ENCODE measurements at places on chromosomes 1 and 21.

- no peak for DNase-seq
These were observed 179.8 kb upstream of the GALNT2 start for GRCh38 chr1:229887043-229887822.

- DNase-seq = no peak
These were observed 4.5 kb downstream of the PAFAH2 start for GRCh38 chr1:25993197-25993951.

GRCh38 chr1:231075020-231075419 lies 35.0 kb upstream of the FAM89A start:
- no peak for DNase-seq

GRCh38 chr1:174872615-174873058 lies 127.1 kb upstream of the CACYBP start:
- no peak for DNase-seq

- no peak for DNase-seq
These were observed 38.6 kb downstream of the C21orf91 start for GRCh38 chr21:17780539-17780938.

GRCh38 chr1:58929671-58930325 lies 146.0 kb upstream of the JUN start:
- no peak for DNase-seq

- DNase-seq = no peak
These were observed 22.0 kb downstream of the NSL1 start for GRCh38 chr1:212769459-212770167.

DNA sequence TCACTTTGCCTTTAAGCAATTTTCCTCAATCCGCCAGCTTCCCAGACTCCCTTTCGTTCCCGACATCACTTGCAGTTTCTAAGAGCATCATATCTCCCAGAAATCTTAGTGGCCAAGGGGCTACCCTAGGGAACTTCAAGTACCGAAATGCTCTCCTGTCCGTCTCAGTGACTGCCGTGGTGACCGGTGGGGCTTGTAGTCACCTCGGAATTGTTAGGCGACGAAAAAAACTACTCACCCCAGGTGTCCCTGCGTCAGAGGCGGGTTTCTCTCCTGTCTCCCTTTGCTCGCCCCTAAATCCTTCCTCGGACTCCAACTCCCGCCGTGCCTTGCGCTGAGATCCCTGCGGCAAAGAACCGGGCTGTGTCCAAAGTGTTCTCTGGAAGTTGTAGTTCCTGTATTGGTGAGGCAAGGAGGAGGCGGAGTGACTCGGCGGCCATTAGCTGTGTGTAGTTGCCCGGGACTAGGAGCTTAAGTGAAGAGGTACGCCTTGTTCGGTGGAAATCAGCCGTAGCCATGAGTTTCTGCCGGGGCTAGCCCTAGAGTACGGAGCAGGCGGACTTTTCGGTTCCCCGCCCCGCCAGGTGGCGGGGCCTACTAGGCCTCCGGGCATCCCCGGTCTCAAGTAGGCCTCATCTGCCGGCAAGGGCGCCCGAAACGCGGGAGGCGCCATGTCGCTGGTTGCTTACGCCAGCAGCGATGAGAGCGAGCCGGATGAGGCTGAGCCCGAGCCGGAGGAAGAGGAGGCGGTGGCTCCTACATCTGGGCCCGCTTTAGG lies at the start of gene PRCC:
PRCC (plus strand) TSS at position 435 of the 778 bp plus-strand sequence; CDS start at position 672, 237 bp downstream.
- DNase-seq = peak; percentile 98

- DNase-seq = no peak
These were observed 1573.0 kb upstream of the PRMT6 start for GRCh38 chr1:105483436-105483835.

- no peak for DNase-seq
These were observed 627 bp upstream of the GNB1 start for GRCh38 chr1:1891349-1892078.

GRCh38 chr21:38993561-38993960 lies 187.8 kb downstream of the ETS2 start:
- DNase-seq = no peak

GRCh38 chr1:41537251-41537650 lies 52.8 kb upstream of the EDN2 start:
- DNase-seq = peak; percentile 52

DNA sequence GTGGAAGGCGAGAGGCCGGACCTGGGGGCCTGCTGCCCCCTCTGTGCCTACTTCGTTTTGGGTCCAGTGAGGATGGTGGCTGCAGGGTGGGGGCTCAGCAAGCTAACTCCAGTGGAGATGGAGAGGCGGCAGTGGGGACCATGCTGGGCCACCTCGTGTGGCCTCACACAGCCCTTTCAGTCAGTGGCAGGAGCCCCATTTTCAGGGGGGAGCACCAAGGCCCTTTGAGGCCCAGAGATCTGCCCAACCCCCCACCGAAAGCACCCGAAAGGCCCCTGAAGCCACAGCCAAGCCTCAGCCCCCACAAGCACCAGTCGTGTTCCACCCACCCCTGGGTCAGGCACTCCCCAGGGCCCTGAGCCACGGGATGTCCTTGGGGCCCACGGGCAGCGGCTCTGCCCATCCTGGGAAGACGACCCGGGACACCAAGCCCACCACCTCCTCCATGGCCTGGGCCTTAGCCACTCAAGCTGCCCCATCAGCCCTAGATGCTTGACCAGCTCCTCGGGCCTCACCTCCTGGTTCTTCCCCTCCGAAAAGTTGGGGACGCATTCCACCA lies 345 bp downstream of the FTCD start:
- no peak for DNase-seq

DNA sequence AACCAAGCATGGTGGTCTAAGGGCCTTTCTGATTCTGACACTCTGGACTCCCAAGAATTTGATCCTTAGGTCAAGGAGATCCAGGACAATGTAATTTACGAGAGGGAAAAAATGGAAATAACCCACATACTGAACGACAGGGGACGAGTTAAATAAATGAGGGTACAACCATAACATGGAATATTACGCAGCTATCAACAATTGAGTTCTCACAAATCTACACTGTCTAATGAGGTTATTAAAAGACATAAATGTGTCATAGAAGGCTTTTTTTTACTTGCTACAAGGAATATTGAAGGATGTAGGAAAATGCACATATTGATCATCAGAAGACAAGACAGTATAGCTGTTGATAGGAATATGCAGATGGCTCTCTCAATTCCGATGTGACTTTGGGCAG lies 23.8 kb downstream of the SDC3 start:
- DNase-seq = no peak

DNA sequence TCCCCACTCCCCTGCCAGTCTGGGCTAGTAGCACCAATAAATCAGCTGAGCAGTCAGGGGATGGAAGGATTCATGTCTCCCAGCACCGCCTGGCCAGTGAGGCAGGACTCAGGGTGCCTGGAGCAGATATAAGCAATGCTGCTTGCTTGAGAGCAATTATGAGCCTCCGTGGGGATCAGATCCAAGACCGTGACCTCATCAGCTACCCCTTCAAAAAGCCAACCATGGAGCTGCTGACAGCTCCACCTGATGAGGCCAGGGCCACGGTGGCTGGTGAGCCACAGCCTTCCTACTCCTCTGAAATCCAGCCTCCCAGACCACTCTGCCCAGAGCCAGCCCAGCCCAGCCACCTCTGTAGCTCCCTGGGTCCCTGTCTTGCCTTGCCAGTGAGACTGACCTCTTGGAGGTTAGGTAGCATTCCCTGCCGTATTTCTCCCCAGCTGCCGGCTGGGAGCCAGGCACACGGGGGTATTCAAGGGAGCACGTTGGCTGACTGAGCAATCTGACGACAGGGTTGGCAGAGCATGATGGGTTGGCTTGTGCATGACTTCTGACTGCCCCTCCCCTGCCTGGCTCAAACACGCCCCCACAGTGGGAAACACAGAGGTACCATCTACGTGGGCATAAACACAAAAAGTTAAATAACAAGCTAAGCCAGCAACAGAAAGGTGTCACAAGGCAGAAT lies 28.4 kb downstream of the SYT2 start:
- no peak for DNase-seq

DNA sequence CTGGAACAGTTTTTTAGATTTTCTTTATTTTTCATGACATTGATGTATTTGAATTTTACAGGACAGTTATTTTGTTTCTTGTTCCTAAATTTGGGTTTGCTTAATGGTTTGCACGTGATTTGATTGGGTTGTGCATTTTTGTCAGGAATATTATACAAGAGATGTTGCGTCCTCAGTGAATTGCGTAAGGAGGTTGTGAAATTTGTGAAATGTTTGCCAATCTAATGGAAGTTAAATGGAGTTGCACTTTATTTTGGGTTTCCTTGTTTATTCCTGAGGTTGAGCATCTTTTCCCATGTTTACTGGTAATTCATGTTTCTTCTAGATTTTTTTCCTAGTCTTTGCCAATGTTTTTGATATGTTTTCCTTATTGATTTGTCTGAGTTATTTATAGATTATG lies 19.9 kb downstream of the ZNF648 start:
- no peak for DNase-seq

- no peak for DNase-seq
These were observed 16.3 kb downstream of the TGFB2 start for GRCh38 chr1:218361298-218362065.

DNA sequence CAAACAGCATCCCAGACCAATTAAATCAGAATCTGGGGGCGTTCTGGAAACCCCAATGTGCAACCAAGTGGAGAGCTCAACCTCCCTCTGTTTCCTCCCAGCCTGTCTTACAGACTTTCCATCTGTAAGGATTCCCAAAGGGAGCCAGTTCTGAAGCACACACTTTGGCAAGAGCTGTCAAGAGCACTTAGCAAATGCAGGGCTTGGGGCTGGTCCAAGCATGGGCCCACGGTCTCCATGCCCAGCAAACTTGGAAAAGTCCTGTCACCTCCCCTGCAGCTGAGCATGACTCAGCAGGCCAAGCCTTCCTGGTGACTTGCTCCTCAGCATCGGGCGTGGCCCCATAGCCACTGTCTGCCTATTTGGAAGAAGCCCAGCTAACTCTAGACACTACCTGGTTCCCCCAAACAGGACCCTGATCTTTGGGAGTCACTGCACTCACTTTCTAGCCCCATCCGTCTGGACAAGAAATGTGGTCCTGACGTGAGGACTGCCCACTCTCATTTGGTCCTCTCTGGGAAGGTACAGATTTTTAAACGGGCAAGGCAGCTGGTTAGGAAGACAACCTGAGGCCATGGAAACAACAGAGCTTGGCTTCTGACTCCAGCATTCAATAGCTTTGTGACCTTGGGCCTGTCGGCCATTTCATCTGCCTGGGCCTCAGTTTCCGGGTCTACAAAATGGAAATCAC lies 16.9 kb downstream of the SLC2A1 start:
- DNase-seq = peak; percentile 90

GRCh38 chr1:235940285-235940684 lies 73.6 kb upstream of the LYST start:
- DNase-seq = no peak

DNA sequence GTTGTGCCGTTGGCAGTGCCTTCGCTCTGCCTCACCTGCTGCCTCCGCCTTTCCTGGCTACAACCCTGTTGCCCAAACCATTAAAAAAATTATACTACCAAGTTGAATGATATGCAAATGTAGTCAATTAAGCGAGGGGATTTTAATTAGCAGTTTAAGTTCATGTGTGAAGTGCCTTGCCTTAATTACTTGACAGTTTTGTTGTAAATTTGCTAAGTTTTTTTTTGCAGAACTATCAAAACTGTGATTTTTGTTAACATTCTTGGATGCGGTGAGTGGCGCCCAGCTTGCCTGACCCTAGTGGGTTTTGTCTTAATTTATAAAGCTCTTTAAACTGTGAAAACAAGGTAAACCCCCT lies 10.9 kb downstream of the SKI start:
- no peak for DNase-seq

DNA sequence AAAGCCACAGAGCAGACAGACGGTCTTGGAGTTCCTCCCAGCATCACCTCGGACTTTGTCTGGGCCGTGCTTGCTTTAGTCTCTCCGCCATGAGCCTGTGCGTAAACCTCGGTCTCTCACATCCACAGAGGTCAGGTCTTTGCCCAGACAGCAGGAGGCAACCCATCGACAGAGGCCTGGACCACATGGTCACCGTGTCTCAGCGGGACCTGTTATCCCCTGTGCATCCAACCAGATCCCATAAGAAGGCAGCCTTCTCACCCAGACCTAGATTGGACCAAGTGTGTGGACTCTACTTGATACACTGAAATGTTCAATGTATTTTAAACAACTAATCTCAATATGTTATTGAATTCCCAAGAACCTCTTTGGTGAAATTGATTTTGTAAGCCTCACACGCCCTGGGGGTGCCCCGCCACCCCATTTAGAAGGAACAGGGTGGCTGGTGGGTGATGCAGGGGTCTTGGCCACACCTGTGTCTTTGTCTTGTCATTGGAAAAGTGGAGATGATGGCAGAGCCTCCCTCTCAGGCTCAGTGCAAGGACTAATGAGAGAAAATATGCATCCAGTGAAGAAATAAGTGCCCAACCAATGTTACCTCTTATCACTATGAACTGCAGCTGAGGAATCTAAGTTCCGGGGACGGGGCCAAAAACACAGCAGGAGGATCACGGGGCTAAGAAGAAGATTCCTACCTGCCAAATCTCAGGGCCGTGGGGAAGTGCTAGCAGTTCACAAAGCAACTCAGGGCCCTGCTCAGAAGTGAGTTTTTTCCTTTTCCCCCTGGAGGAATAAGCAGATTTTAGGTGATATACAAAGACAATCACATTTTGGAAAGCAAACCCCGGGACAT lies 101.6 kb upstream of the BACE2 start:
- no peak for DNase-seq

GRCh38 chr1:160779626-160780397 lies 16.2 kb upstream of the LY9 start:
- DNase-seq = no peak

GRCh38 chr1:97781762-97782337 lies 139.0 kb downstream of the DPYD start:
- no peak for DNase-seq

GRCh38 chr1:232386294-232386693 lies 243.6 kb downstream of the SIPA1L2 start:
- no peak for DNase-seq

DNA sequence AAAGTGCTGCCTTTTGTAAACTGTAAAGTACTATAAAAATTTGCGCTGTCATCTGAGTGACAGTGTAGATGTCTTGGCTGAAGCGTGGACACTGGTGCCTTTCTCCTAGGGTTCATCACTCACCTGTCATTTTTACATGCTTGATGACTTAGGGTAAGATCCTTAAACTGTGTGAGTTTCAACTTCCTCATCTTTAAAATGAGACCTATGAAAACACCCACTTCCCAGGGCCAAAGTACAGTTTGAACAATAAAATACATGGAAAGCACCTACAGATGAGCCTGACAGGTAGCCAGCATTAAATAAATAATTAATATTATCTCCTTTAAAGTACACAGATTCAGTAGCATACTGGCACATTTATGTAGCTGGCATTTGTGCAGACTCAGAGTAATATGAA lies 309.9 kb downstream of the CHRM3 start:
- no peak for DNase-seq

DNA sequence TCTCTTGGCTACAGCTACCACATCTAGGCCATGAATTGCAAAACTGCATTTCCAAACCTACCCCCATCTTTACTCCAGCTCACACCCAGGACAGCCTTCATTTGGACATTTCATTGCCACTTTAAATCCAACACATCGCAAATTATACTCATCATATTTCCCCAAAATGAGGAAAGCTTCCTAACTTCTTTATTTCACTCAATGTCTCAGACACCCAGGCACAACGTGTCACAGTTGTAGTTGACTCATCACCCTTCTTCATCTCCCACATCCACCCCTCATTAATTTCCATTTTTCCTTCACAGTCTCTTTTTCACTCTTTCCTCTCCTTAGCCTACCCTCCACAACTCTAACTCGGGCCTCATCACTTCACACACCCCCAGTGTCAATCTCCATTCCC lies 6.7 kb downstream of the OTUD7B start:
- DNase-seq = no peak

Measured in NCI-H2029 (cell line).